Activated CD8-positive, alpha-beta T cell treated with anti-CD3 and anti-CD28 coated beads for 36 hours (primary cell): ENCODE measurements at places on chromosomes 7 and 10. TPM values are rescaled to one million over a fixed set of nuclear protein-coding genes. Genes with fewer than 3 reads are reported as not detected.

- H3K27ac ChIP-seq = no peak overlapping the region
- H3K36me3 ChIP-seq = no peaks in the 10 kb centered on the region
- H3K4me1 ChIP-seq = no peaks in the 10 kb centered on the region
- peaks cover 24% of the 10 kb centered on the region for H3K27me3 ChIP-seq
Observed at GRCh38 chr10:114412907-114413797, 8.8 kb upstream of the AFAP1L2 start.

DNA sequence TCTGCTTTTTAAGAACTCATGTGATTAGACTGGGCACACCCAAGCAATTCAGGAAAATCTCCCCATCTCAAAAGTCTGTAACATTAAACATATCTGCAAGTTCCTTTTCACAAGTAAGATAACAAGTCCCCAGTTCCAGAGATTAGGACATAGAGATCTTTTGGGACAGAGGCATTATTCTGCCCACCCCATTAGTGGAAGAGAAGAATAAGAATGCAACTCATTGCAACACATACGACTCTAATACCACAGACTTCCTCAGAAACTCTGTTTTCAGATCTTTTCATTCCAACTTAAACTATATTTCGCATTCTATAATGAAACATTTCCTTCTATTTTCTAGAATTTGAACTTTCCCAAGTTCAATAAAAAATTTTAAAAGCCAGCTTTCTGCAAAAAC lies 137.7 kb downstream of the SEMA3C start:
- no peak overlapping the region for H3K27ac ChIP-seq
- no peak for DNase-seq
- no peaks in the 10 kb centered on the region for H3K27me3 ChIP-seq
- H3K36me3 ChIP-seq = no peaks in the 10 kb centered on the region

- H3K4me1 ChIP-seq = no peaks in the 10 kb centered on the region
- peaks cover 4% of the 10 kb centered on the region for H3K27me3 ChIP-seq
- H3K36me3 ChIP-seq = no peaks in the 10 kb centered on the region
- H3K4me3 ChIP-seq = no peak overlapping the region
- DNase-seq = no peak
Observed at GRCh38 chr10:11856678-11857077, 33.5 kb downstream of the PROSER2 start.

CALML5 gene
- total RNA-seq = not detected

- H3K27ac ChIP-seq = no peak overlapping the region
- no peak overlapping the region for H3K4me3 ChIP-seq
- DNase-seq = no peak
- H3K27me3 ChIP-seq = peaks cover 1% of the 10 kb centered on the region
Observed at GRCh38 chr10:104059364-104059763, 26.3 kb downstream of the COL17A1 start.

- peaks cover 20% of the 10 kb centered on the region for H3K27me3 ChIP-seq
- H3K27ac ChIP-seq = no peak overlapping the region
- no peaks in the 10 kb centered on the region for H3K4me1 ChIP-seq
- DNase-seq = no peak
- no peak overlapping the region for H3K4me3 ChIP-seq
- no peaks in the 10 kb centered on the region for H3K36me3 ChIP-seq
Observed at GRCh38 chr10:10792681-10793080, 225.0 kb upstream of the CELF2 start.

DNA sequence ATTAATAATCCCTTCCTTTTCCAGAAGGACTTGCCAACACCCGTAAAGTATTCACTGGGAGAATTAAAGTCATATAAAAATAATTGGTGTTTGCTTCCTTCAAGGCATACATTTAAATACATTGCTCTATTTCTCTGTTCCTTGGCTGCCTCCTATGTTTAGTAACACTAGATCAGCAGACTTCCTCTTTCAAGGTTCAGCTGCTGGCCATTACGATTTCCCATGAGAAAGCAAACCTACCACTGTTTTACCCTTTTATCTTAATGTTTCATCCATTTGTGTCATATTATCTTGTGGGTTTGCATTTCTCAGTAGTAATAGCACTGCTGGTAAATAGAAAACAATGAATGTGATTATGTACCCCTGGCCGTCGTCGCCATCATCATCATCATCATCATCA lies 313.8 kb upstream of the BMPER start:
- DNase-seq = no peak
- no peaks in the 10 kb centered on the region for H3K36me3 ChIP-seq
- H3K27ac ChIP-seq = no peak overlapping the region
- H3K4me1 ChIP-seq = no peaks in the 10 kb centered on the region

DNAJB6 gene
- 67.8 TPM for total RNA-seq

DNA sequence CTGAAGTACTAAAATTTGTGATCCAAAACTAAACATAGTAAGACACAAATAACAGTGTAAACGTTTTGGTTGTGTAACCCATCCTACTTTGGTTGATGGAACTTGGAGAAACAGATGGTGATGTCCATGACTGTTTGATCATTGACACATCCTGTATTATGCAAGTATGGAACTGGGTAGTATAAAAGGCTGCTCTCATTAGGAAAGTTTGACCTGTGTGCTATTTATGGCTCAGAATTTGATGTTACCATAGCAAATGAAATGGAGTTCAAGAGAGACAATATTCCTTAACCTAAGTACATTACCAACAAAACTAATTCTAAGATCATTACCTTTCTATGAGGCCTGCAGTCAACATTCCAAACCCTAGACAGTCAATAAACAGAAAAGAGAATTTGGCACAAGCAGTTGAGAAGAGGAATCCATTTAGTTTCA lies 39.9 kb downstream of the DKK1 start:
- no peak overlapping the region for H3K27ac ChIP-seq
- no peaks in the 10 kb centered on the region for H3K27me3 ChIP-seq
- no peaks in the 10 kb centered on the region for H3K36me3 ChIP-seq
- DNase-seq = no peak
- H3K4me1 ChIP-seq = no peaks in the 10 kb centered on the region

DNA sequence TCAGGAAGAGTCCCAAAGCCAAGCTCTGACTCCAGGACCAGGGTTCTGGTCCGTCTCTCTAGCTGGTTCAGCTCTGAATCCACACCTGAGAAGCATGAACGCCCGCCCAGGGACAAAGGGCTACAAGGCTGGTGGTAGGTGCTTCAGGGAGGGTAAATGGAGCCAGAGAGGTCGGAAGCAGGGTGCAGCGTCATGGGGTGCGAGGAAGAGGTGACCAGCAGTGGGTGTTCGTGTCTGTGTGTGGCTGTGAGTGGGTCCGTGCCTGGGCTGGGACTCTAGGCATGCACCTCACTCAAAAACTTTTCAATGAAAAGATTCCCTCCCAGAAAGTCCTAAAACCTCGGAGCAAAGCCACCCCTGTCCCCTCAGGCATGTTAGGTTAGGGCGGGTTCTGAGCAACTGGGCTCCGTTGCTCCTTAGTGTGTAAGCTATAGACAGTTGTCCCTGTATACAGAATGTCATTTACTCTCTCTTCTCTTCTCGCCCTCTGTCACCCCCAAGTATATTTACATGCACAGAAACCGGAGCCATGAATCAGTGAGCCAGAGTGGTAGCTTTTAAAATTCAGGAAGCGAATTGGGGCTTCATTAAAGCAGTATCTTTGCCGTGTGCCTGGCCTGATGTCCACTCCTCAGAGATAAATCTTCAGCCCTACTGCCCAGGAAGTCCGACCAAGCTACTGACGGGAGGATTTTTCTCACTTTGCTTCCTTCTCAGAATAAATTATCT lies 12.3 kb upstream of the GATA3 start:
- H3K36me3 ChIP-seq = peaks cover 2% of the 10 kb centered on the region
- no peak for DNase-seq
- H3K4me3 ChIP-seq = no peak overlapping the region

DNA sequence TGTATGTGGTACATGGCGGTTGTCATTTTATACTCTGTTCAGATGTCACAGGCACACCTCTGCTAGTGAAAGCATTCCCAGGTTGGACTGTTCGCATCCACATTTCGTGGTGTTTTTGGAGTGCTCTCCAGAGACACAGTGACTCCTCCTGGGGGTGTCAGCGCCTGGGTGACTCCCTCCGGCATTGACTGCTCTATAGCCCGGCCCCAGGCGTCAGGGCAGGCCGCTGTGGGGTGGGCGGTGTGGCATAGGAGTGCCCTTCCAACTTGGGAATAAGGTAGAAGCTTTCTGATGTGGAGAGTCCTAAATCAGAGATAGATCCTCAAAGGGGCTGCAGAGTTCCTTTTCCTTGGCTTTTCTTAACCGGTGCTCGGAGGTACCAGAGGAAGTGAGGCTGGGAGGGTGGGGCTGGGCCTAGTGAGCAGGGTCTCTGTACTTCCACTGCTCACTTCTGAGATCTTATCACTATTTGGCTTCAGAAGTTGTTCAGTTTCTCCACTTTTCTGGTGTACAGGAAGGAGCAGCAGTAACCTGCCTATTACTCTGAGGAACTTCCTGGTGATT lies 32.3 kb downstream of the CCNY start:
- no peak for DNase-seq
- peaks cover 69% of the 10 kb centered on the region for H3K4me1 ChIP-seq
- no peak overlapping the region for H3K4me3 ChIP-seq
- H3K27ac ChIP-seq = no peak overlapping the region

GRCh38 chr10:104036069-104036384 lies 49.7 kb downstream of the COL17A1 start:
- no peaks in the 10 kb centered on the region for H3K27me3 ChIP-seq
- H3K27ac ChIP-seq = no peak overlapping the region
- no peaks in the 10 kb centered on the region for H3K4me1 ChIP-seq
- no peak overlapping the region for H3K4me3 ChIP-seq
- no peak for DNase-seq

GRCh38 chr7:151851145-151851751 lies 25.7 kb downstream of the PRKAG2 start:
- no peaks in the 10 kb centered on the region for H3K27me3 ChIP-seq
- H3K4me3 ChIP-seq = peak overlapping the region; percentile 60
- H3K36me3 ChIP-seq = no peaks in the 10 kb centered on the region

GRCh38 chr10:103458720-103459119 lies at the start of gene CALHM1:
CALHM1 (minus strand) TSS chr10:103458900; CDS start chr10:103458751, 149 bp downstream.
- no peaks in the 10 kb centered on the region for H3K36me3 ChIP-seq
- H3K4me3 ChIP-seq = no peak within 1 kb of the TSS
- H3K27ac ChIP-seq = peak within 1 kb of the TSS; percentile 34
- peak; percentile 55 for DNase-seq
- peaks cover 7% of the 10 kb centered on the region for H3K4me1 ChIP-seq
- no peaks in the 10 kb centered on the region for H3K27me3 ChIP-seq

- peaks cover 26% of the 10 kb centered on the region for H3K27me3 ChIP-seq
Observed at GRCh38 chr7:94049615-94050014, 45.5 kb upstream of the BET1 start.

GRCh38 chr10:759898-760477 lies 70.5 kb upstream of the DIP2C start:
- peaks cover 2% of the 10 kb centered on the region for H3K4me1 ChIP-seq
- no peak overlapping the region for H3K4me3 ChIP-seq
- no peak overlapping the region for H3K27ac ChIP-seq

ANKRD61 gene
- total RNA-seq = not detected

DNA sequence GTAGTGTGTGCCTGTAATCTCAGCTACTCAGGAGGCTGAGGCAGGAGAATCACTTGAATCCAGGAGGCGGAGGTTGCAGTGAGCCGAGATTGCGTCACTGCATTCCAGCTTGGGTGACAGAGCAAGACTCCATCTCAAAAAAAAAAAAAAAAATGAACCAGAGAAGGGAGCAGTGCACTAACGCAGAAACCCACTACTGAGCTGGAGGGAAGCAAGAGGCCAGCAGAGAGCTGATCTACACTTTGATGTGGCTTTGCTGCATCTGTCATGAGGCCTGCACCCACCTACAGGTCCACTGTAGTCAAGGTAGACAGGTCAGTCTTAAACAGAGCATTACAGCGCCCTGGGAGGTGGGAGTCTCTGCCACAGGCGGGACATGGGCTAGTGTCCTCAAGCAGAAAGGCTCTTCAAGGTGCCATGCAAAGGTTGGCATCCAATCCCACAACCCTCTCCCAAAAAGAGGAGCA lies 30.0 kb downstream of the MAT1A start:
- no peaks in the 10 kb centered on the region for H3K27me3 ChIP-seq
- H3K4me1 ChIP-seq = no peaks in the 10 kb centered on the region
- DNase-seq = no peak
